ENCODE measurements at places on chromosomes 7 and 10.

- DNase-seq, result no peak
Observed at GRCh38 chr7:135914346-135914745, 62.8 kb downstream of the MTPN start.

- no peak for DNase-seq
Observed at GRCh38 chr10:93478873-93479272, 3.3 kb downstream of the MYOF start.

- DNase-seq, result peak; percentile 28
Observed at GRCh38 chr7:70132852-70133690, 534.8 kb downstream of the AUTS2 start.

- DNase-seq, result no peak
Observed at GRCh38 chr10:24313283-24313682, 104.3 kb downstream of the KIAA1217 start.

- DNase-seq, result no peak
Observed at GRCh38 chr7:5296611-5297226, 14.0 kb downstream of the SLC29A4 start.

GRCh38 chr7:120862987-120863590, 5.1 kb upstream of the TSPAN12 start:
- no peak for DNase-seq

GRCh38 chr7:105743351-105744090, 132.9 kb downstream of the ATXN7L1 start:
- no peak for DNase-seq

DNA sequence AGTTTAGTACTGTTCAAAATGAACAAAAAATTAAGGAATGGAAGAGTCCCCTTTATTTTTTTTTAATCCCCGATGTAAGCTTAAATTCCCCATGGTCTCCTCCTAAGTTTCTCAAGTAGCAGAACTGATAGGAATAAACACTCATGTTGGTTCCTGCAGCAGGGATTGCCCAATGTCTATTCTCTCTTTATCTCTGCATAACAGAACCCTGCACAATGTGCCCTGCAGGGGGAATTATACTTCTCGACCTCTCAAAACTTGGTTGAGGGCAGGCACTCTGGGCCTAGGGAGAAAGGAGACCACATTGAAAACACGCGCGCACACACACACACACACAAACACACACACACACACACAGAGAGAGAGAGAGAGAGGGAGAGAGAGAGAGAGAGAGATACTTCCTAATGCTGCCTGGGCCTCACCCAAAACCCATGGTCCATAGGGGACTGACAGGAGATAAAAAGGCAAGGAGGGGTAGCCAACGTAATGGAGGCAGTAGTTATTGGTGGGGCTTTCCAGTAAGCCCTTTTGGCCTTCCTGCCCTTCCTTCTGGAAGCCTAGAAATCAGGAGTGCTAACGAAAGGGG, 22.7 kb downstream of the JAZF1 start:
- no peak for DNase-seq

DNA sequence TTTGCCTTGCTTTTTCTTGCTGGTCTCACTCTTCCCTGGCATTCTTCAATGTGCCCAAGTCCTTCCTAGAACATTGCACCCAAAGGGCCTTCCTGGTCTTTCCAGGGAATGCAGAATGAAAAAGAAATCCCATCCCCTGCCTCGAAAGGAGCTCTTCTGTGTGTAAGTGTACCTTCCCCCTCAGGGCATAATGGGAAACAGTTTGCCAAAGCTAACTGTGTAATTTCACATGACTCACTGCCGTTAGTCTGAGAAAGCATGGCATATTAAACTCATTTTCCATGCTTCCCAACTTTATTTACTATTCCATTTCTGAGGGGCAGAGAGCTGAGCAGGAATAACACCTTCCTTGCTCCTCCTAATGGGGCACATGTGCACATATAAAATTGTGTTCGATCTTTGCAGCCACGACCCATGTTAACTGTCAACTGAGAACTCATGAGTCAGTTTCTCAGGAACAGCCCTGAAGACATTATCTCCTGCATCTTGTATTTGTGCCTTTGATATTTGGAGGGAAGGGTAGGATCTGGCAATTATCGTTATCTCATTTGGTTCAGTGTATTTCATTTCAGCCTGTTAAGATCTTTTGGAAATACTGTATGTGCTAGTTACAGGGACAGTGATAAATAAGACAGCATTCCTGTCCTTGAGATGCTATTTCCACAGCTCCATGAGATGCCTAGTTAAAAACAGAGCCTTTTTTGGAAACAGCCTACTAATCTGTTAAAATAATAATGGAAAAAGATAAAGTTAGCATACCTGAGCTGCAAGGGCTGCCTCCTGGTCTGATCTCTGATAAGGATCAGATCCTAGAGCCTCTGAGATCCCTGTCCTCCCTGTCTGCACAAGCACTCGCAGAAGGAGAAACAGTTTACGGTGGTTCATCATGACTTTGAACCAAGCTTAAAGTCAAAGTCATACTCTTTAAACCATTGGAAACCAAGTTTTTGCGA, 42.3 kb downstream of the IKZF1 start:
- no peak for DNase-seq

- DNase-seq, result no peak
Observed at GRCh38 chr7:96303105-96303685, 18.7 kb downstream of the SLC25A13 start.

DNA sequence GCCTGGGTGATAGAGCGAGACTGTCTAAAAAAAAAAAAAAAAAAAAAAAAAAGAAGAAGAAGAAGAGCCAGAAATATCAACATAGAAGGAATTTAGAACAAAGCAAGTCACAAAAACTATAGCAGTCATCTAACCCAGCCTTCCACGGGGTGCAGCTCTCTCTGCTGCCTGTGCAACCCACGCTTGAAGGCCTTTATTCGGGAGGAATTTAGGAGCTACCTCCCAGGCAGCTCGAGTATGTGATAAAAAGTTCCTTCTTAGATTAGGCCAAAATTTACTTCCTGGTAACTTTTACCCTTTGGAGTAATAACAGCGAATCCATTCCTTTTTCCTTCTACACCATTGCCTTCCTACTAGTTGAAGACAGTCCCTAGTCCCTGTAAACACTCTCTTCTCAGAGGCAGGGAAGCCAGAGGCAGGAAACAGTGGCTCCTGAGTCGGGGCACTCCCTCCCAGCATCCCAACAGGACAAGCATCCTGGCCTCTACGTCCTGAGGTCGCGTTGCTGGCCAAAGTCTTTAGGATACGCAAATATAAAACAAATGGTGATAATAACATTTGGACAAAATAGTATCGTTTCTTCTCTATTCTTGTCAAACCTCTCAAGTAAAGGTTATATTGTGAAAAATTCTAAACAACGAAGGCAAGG, 109.3 kb upstream of the KMT2C start:
- no peak for DNase-seq

GRCh38 chr7:104541897-104542296, 213.5 kb downstream of the LHFPL3 start:
- DNase-seq, result no peak

DNA sequence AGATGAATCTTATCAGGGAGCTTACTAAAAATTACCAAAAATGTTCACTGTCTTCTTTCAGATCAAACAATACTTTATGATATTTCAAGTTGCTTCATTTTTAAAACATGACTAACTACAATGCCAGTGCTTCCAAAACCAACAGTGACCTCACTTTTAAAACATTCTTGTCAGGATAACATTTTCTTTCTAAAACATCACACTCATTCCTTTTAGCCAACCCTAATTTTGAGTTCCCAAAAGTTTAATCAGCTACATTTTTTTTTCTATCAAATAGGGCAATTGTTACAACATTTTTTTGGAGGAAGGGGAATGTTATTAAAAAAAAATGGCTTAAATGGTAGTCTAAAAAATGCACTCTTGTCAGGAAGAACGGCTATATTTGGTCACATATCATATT, 37.3 kb downstream of the RTKN2 start:
- DNase-seq, result peak; percentile 95

DNA sequence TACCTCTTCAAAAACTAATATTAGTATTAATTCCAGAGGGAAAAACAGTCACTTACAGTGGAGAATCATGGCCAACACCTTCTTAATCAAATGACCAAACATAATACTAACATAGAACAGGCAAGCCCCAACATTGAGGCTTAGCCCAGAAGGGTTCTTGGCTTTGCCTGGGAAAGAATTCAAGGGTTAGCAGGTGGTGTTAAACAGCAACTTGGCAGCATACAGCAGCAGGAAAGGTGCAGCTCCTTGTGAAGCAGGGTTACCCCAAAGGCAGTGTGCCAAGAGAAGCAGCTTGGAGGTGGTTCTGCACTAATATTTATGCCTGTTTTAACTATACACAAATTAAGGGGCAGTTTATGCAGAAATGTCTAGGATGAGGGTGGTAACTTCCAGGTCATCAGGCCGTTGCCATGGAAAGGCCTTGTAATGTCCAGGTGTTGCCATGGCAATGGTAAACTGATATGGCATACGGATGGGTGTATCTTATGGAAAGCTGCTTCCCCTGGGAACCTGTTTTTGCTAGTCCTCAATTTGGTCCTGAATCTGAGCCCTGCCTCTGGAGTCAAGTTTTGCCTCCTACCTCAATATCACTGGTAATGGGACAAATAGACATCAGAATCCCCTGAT, 27.2 kb upstream of the BEND7 start:
- no peak for DNase-seq

GRCh38 chr7:28095231-28095630, 85.4 kb downstream of the JAZF1 start:
- no peak for DNase-seq

DNA sequence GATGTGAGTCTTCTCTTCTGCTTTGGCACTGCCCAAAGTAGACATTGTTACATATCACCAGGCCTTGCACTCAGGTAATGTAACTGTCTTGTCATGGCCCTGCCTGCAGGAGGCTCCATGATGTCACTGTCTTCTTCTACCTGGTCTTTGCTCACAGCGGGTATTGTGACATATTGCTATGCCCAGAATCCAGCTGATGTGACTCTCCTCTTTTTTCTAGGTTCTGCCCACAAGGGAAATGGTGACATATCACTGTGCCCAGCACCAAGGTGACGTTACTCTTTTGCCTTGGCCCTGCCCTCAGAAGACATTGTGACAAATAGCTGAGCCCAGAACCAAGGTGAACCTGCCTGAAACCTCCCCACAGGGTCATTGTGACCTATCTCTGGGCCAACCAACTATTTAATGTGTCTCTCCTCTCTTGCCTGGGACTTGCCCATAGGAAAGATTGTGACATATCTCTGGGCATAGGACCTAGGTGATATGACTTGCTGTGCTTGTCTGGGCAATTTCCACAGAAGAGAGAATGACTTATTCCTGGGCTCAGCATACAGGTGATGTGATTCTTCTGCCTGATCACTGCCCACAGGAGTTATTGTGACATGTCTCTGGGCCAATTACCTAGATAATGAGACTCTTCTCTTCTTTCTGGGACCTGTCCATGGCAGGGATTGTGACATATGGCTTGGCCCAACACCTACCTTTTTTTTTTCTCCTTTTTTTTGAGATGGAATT, 26.5 kb upstream of the ZNF107 start:
- no peak for DNase-seq

DNA sequence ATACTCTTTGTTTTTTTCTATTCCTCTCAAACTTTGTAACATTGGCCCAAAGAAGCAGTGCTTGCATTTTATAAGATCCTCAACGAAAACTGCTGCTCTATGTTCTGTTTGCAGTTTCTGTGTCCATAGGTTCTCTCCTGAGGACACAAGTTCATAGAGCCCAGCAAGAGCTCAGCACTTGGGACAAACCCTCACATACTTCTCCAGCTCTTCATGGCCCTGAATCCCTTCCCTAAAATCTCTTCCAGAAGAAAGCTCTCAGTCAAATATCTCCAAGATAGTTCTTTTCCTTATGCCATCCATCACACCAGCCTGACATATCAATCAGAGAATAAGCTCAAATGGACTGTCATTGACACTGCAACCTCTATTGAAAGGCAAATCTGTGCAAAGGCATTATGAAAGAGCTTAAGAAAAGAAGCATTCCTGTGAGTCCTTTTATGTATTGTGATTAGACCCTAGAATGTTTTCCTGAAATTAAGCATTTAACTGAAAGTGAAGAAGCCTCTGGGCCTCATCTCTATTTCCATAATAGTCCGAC, 405.5 kb downstream of the ANKRD7 start:
- DNase-seq, result no peak

DNA sequence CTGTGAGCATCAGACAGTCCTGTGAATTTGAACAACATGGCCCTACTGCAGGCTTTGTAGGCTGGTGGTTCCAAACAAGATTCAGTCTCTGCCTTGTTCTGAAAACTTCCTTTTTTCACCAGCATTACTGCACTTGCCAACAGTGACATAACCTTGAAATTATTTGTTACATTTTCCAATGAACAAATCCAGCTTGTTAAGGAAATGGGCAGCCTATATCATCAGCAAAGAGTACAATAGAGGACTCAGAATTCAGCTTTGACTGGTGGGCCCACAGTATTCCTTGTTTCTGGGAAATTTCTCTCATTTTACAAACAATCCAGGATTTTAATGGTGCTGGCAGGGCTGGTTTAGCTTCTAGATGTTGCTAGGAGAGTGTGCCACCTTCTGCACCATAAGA, 703.7 kb upstream of the FZD8 start:
- DNase-seq, result peak; percentile 39

DNA sequence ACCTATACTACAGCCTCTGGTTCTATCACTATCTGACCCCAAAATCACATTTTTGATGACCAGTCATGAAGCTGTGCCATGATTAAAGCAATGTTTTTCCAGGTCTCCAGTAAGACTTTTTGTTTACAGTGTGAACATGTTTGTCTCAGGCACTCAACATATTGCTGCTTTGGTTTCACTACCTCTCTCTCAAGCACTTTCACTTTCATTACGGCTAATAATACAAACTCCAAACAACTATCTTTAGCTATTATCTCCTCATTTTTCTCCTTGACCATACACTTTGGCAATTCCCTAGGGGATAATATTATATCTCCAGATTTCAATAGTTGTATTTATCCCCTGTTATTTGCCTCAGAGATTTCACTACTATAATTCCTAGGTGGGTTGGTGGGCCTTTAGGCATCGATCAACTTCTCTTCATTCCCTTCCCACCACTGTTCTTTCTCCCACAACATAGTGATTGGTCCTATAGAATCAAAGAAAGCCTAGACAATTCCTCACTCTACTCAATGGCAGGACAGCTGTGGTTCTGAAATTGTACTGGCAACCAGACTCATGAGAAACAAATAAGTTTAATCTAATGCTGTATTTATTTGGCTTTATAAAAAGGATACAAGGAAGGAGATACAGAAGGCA, 261.4 kb upstream of the ZWINT start:
- DNase-seq, result no peak

GRCh38 chr7:90320801-90321494, at the start of gene FAM237B:
FAM237B (minus strand) TSS chr7:90321304; CDS start chr7:90319748, 1,556 bp downstream.
- DNase-seq, result peak; percentile 3

DNA sequence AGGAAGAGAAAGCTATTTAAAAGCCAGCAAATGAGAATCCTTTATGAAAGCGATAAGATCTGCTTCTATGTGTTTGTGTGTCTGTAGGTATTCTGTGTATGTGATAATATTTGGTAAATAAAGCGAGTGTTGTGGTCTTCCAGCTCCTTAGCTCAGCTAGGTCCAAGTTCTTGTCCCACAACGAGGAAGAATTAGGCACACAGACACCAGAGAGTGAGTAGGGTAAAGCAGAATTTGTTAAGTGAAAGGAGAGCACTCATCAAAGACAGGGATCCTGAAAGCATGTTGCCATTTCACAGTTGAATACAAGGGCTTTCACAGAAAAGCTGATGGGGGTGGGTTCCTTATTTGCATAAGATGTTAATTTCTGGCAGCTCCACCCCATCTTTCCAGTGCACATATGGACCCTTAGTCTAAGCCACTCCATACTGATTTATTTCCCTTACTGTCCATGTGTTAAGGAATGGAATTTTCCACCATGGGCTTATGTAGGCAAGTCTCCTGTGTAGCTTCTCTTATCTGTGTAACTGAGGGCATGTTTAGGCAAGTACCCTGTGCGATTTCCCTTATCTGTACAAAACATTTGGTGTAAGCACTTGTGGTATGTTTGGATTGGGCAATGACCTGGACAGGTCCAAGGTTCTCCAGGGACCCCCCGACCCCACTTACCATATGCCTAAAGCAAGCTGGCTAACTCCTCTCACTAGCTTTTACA, 165.9 kb upstream of the VIPR2 start:
- no peak for DNase-seq

All from fibroblast of upper back skin (primary cell).